Activated CD8-positive, alpha-beta T cell treated with anti-CD3 and anti-CD28 coated beads for 36 hours (primary cell): ENCODE measurements at places on chromosomes 16 and 17. TPM values are rescaled to one million over a fixed set of nuclear protein-coding genes. Genes with fewer than 3 reads are reported as not detected.

DNA sequence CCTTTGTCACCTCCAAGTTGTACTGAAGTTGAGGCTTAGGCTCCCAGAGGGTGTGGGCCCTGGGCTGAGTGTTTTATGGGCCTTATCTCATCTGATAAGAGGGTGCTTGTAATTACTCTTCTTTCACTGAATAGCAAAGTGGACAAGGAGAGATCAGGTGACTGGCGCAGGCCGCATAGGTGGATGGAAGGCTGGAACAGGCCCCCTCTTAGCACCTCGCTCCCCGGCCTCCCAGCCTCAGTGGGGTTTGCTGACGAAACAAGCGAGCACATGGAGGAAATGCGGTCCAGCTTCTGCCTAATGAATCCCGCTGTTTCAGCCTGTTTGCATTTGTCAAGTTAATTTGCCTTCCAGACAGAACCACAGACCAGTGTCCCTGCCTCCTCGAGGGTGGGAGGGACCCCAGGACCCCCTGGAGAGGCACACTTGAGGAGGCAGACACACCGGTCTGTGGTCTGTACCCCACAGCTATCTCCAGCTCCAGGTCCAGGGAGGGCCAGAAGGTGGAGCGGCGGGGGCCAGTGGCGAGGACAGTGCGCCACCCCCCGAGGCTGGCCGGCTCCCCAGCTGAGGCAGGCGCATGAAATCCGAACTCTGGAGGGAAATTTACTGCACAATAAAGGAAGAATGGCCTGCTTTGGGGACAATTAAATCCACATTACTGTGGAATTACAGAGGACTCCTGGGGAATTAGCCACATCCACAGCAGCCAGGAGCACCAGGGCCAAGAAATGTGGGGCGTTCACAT is 123.4 kb downstream of the NTN1 start:
- H3K36me3 ChIP-seq, result no peaks in the 10 kb centered on the region
- DNase-seq, result no peak
- no peak overlapping the region for H3K4me3 ChIP-seq
- H3K27ac ChIP-seq, result no peak overlapping the region
- H3K4me1 ChIP-seq, result no peaks in the 10 kb centered on the region

DNA sequence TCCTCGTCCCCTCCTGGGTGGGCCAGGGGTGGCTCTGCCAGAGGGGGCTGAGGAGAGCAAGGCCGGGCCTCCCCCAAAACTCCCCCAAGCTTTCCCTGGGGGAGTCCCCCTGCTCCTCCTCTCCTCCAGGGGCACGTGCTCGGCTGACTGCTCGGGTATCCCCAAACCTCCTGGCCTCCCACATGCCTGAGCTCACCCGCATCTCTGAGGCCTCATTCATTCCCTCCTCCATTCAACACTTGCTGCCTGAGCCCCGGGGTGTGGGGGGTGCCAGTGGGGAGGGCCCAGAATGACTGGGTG is 83.1 kb downstream of the RTN4RL1 start:
- H3K4me1 ChIP-seq, result no peaks in the 10 kb centered on the region
- no peaks in the 10 kb centered on the region for H3K27me3 ChIP-seq
- DNase-seq, result no peak
- H3K4me3 ChIP-seq, result no peak overlapping the region
- H3K36me3 ChIP-seq, result no peaks in the 10 kb centered on the region

- H3K4me3 ChIP-seq, result no peak overlapping the region
- no peaks in the 10 kb centered on the region for H3K27me3 ChIP-seq
- no peak for DNase-seq
- H3K27ac ChIP-seq, result no peak overlapping the region
Observed at GRCh38 chr16:63466-63865, 9.0 kb downstream of the RHBDF1 start.

GRCh38 chr17:74516561-74517328 is 14.5 kb downstream of the CD300LB start:
- no peak overlapping the region for H3K27ac ChIP-seq
- H3K4me3 ChIP-seq, result no peak overlapping the region
- H3K36me3 ChIP-seq, result peaks cover 15% of the 10 kb centered on the region
- peaks cover 39% of the 10 kb centered on the region for H3K4me1 ChIP-seq
- no peak for DNase-seq
- H3K27me3 ChIP-seq, result peaks cover 31% of the 10 kb centered on the region

GRCh38 chr17:64073771-64074703 is 53.6 kb upstream of the ICAM2 start:
- peaks cover 43% of the 10 kb centered on the region for H3K36me3 ChIP-seq
- no peak overlapping the region for H3K27ac ChIP-seq
- no peak overlapping the region for H3K4me3 ChIP-seq

DNA sequence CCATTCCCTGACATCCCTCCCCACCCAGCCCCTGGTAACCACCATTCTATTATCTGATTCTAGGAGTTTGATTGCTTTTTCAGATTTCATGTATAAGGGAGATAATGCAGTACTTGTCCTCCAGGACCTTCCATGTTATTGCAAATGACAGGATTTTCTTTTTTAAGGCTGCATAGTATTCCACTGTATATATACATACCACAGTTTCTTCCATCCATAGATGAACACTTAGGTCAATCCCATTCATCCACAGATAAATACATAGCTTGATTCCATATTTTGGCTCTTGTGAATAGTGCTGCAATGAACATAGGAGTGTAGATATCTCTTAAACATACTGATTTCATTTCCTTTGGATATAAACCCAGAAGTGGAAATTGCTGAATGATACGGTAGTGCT is 183.3 kb downstream of the CEP112 start:
- no peak for DNase-seq
- no peaks in the 10 kb centered on the region for H3K36me3 ChIP-seq
- peaks cover 3% of the 10 kb centered on the region for H3K27me3 ChIP-seq
- H3K27ac ChIP-seq, result no peak overlapping the region
- H3K4me3 ChIP-seq, result no peak overlapping the region

GRCh38 chr16:30417529-30418349 is 10.3 kb downstream of the ZNF771 start:
- H3K36me3 ChIP-seq, result peaks cover 44% of the 10 kb centered on the region
- peaks cover 30% of the 10 kb centered on the region for H3K4me1 ChIP-seq
- peak overlapping the region; percentile 58 for H3K4me3 ChIP-seq
- DNase-seq, result peak; percentile 89
- no peak overlapping the region for H3K27ac ChIP-seq

GRCh38 chr17:1467258-1467657 is 11.2 kb upstream of the CRK start:
- peaks cover 15% of the 10 kb centered on the region for H3K36me3 ChIP-seq
- H3K27ac ChIP-seq, result no peak overlapping the region
- H3K27me3 ChIP-seq, result peaks cover 13% of the 10 kb centered on the region
- peaks cover 15% of the 10 kb centered on the region for H3K4me1 ChIP-seq

DNA sequence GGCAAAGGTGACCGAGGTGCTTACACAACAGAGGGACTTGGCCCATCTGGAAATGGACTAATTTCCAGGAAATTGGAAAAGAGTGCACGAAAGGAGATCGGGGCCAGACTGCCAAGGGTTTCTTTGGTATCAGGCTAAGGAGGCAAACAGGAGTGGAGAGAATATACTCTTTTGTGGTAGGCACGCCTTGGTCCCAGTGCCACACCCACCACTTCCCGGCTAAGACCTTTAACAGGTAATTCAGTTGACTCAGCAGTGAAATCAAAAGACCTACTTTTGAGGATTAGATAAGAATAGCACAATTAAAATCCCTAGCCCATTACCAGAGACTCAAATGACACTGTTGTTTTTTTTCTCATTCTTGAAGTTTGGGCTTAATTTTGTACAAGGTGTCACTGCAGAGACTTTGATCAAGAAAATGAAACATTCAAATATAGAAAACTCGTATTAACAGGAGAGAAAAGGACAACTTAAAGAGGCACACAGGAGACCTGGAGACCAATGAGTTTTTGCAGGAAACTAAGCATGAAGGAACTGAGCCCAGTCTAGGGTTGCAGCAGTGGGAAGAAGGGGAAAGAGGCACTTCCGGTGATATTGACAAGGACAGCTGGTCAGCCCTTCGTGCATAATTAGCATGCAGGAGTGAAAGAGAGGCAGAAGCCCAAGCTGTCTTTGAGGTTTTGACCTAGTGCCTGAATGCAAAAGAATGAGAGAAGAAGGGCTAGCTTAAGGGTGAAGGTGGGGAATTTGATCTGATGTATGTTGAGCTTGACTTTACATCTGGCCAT is 265.5 kb upstream of the CCL2 start:
- H3K27me3 ChIP-seq, result peaks cover 12% of the 10 kb centered on the region
- no peaks in the 10 kb centered on the region for H3K36me3 ChIP-seq
- no peak overlapping the region for H3K27ac ChIP-seq
- no peak for DNase-seq

ASPA gene
- not detected for total RNA-seq

NPW gene
- total RNA-seq, result 24.3 TPM

KRT31 gene
- not detected for total RNA-seq
